Activated CD8-positive, alpha-beta T cell treated with anti-CD3 and anti-CD28 coated beads, Interleukin-2, amount 10 ng/mL, durations not matched to agents 7 days and 5 days (primary cell): ENCODE measurements at places on chromosomes 4 and X. TPM values are rescaled to one million over a fixed set of nuclear protein-coding genes. Genes with fewer than 3 reads are reported as not detected.

The NHS gene
- 0.81 TPM for total RNA-seq

The CSAG3 gene
- not detected for total RNA-seq

The ADH7 gene
- total RNA-seq = not detected

The LNX1 gene
- not detected for total RNA-seq

The DUSP21 gene
- total RNA-seq = not detected

The BEX1 gene
- not detected for total RNA-seq

The NPNT gene
- total RNA-seq = not detected

- no peaks in the 10 kb centered on the region for H3K4me1 ChIP-seq
- no peak overlapping the region for H3K27ac ChIP-seq
- no peak overlapping the region for H3K4me3 ChIP-seq
- H3K36me3 ChIP-seq = no peaks in the 10 kb centered on the region
- H3K27me3 ChIP-seq = no peaks in the 10 kb centered on the region
These were observed 70.2 kb downstream of the CXXC4 start for GRCh38 chr4:104424475-104424941.

GRCh38 chr4:3189459-3189858, 59.5 kb upstream of the MSANTD1 start:
- H3K4me3 ChIP-seq = no peak overlapping the region
- H3K27me3 ChIP-seq = no peaks in the 10 kb centered on the region
- peaks cover 28% of the 10 kb centered on the region for H3K4me1 ChIP-seq
- no peak for DNase-seq

- no peaks in the 10 kb centered on the region for H3K36me3 ChIP-seq
- no peak overlapping the region for H3K27ac ChIP-seq
- H3K27me3 ChIP-seq = peaks cover 7% of the 10 kb centered on the region
- H3K4me1 ChIP-seq = no peaks in the 10 kb centered on the region
- no peak for DNase-seq
These were observed 49.2 kb upstream of the MND1 start for GRCh38 chr4:153295131-153295755.

DNA sequence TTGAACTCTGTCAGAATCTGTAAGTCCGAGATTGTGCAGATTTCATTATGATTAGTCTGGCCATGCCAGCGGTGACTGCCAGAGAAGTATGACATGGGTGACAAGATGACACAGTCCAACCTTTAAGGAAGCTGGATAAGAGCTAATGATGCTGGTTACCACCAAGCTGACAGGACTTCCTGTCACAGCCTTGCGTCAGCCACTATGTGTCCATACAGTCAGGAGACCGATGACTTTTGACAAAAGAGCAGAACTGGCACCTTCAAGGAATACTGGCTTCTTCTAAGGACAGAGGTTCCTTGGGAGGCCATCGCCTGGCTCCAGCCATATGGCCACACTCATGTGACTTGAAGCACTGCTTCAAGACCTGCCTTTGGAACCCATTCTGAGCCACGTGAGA, 67.2 kb upstream of the TFDP3 start:
- H3K4me1 ChIP-seq = no peaks in the 10 kb centered on the region
- H3K27ac ChIP-seq = no peak overlapping the region
- H3K36me3 ChIP-seq = no peaks in the 10 kb centered on the region

DNA sequence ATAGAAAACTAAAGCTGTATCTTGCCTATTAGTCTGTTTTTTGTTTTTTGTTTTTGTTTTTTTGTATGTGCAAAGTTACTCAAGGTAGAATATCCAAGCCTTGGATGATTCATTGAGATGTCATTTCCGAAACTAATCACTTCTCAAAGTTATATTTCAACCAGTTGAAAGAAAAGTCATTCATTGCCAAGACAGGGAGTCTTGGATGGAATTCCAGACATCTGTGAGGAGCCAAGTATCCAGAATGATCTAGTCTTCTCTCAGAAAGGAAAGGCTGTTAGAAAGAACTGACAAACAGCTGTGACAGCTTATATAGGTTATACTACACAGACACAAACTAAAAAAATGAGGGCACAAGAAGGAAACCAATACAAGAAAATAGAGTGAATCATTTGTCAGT, 141.1 kb upstream of the NDST3 start:
- no peaks in the 10 kb centered on the region for H3K36me3 ChIP-seq
- no peak for DNase-seq
- H3K27me3 ChIP-seq = no peaks in the 10 kb centered on the region
- H3K27ac ChIP-seq = no peak overlapping the region
- H3K4me3 ChIP-seq = no peak overlapping the region
- no peaks in the 10 kb centered on the region for H3K4me1 ChIP-seq

DNA sequence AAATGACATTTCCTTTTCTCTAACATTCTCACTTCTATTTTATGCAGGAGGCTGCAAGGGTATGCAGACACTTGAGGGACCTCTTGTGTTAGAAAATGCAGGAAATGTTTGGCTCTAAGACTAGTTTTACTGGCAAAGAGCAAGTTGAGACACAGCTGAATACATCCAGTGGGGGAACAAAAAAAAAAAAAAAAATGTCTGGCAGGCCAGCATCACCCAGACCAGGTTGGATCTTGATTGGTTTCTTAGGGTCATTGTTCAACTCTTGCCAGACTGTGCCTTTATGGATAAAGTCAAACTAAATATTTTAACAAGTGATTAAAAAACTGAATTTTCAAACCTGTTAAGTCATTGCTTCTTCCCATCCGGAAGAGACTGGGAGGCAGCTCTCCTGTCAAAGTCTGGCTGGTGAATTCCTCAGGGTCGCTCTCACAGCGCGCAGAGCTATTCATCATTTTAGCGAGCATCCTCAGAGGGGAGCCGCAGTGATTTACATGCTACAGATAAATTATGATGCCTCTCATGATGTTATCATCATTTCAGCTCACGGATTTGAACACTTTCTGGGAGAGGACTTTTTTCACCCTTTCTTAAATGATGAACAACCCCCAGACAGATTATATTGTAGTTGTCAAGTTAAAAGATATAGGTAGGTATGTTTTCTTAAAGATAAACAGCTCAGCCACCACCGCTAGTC, 23.6 kb upstream of the PACRGL start:
- no peak overlapping the region for H3K4me3 ChIP-seq
- no peaks in the 10 kb centered on the region for H3K36me3 ChIP-seq
- no peaks in the 10 kb centered on the region for H3K4me1 ChIP-seq
- DNase-seq = no peak

GRCh38 chrX:357035-357692, 29.5 kb downstream of the PPP2R3B start:
- DNase-seq = no peak
- H3K27me3 ChIP-seq = no peaks in the 10 kb centered on the region
- H3K4me3 ChIP-seq = peak overlapping the region; percentile 37
- H3K36me3 ChIP-seq = peaks cover 65% of the 10 kb centered on the region
- H3K27ac ChIP-seq = peak overlapping the region; percentile 89

DNA sequence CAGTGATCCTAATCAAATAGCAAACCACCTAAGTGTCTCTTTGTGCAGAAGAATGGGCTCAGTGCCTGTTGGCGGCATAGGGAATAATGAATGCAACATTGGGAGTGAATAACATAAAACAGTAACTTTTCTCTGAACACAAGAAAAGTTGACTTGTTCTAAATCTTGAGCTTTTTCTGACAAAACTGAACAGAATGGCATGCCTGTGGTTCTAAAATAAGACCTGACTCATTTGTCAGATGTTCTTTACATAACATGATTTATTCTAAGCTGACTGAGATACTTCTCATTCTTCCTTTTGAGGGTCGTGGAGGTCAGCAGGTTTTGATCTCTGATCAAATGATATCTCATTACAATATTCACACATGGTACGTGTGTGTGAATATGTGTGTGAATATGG, 165.4 kb upstream of the WDR1 start:
- H3K4me3 ChIP-seq = no peak overlapping the region
- no peaks in the 10 kb centered on the region for H3K4me1 ChIP-seq
- no peak overlapping the region for H3K27ac ChIP-seq
- peaks cover under 1% of the 10 kb centered on the region for H3K27me3 ChIP-seq

GRCh38 chrX:88612870-88613329, 134.1 kb upstream of the CPXCR1 start:
- H3K36me3 ChIP-seq = no peaks in the 10 kb centered on the region
- no peak overlapping the region for H3K27ac ChIP-seq
- H3K27me3 ChIP-seq = no peaks in the 10 kb centered on the region
- no peak overlapping the region for H3K4me3 ChIP-seq
- H3K4me1 ChIP-seq = no peaks in the 10 kb centered on the region

DNA sequence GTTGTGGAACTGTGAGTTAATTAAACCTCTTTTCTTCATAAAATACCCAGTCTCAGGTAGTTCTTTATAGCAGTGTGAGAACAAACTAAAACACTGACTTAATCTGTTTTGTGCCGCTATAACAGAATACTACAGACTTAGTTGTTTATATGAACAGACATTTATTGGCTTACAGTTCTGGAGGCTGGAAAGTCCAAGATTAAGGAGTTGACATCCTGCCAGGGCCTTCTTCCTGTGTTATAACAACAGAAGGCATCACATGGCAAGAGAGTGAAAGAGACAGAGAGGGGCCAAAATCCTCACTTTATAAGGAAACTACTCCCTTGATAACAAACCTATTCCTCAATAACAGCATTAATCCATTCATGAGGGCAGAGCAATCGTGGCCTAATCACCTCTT, 42.5 kb upstream of the KCNIP4 start:
- no peak overlapping the region for H3K4me3 ChIP-seq
- H3K4me1 ChIP-seq = no peaks in the 10 kb centered on the region
- no peak for DNase-seq
- no peak overlapping the region for H3K27ac ChIP-seq
- no peaks in the 10 kb centered on the region for H3K36me3 ChIP-seq

GRCh38 chr4:20723463-20723862, 23.2 kb downstream of the PACRGL start:
- no peaks in the 10 kb centered on the region for H3K27me3 ChIP-seq
- H3K4me3 ChIP-seq = no peak overlapping the region
- H3K4me1 ChIP-seq = no peaks in the 10 kb centered on the region
- H3K27ac ChIP-seq = no peak overlapping the region
- DNase-seq = no peak
- H3K36me3 ChIP-seq = peaks cover 55% of the 10 kb centered on the region

GRCh38 chrX:39550795-39551361, 546.9 kb downstream of the BCOR start:
- H3K27ac ChIP-seq = no peak overlapping the region
- no peak for DNase-seq
- H3K36me3 ChIP-seq = no peaks in the 10 kb centered on the region
- no peak overlapping the region for H3K4me3 ChIP-seq

- H3K36me3 ChIP-seq = no peaks in the 10 kb centered on the region
- no peaks in the 10 kb centered on the region for H3K4me1 ChIP-seq
- no peak for DNase-seq
- no peak overlapping the region for H3K27ac ChIP-seq
- H3K27me3 ChIP-seq = no peaks in the 10 kb centered on the region
These were observed 631.0 kb upstream of the SPANXN1 start for GRCh38 chrX:144616317-144616716.

GRCh38 chr4:40870150-40870549, 120.4 kb downstream of the NSUN7 start:
- H3K4me3 ChIP-seq = no peak overlapping the region
- peaks cover 25% of the 10 kb centered on the region for H3K27me3 ChIP-seq
- no peaks in the 10 kb centered on the region for H3K36me3 ChIP-seq
- DNase-seq = no peak
- no peak overlapping the region for H3K27ac ChIP-seq
- no peaks in the 10 kb centered on the region for H3K4me1 ChIP-seq

- H3K27ac ChIP-seq = no peak overlapping the region
- H3K36me3 ChIP-seq = no peaks in the 10 kb centered on the region
- peaks cover 5% of the 10 kb centered on the region for H3K27me3 ChIP-seq
These were observed 101.9 kb downstream of the FAM53A start for GRCh38 chr4:1582227-1582626.

DNA sequence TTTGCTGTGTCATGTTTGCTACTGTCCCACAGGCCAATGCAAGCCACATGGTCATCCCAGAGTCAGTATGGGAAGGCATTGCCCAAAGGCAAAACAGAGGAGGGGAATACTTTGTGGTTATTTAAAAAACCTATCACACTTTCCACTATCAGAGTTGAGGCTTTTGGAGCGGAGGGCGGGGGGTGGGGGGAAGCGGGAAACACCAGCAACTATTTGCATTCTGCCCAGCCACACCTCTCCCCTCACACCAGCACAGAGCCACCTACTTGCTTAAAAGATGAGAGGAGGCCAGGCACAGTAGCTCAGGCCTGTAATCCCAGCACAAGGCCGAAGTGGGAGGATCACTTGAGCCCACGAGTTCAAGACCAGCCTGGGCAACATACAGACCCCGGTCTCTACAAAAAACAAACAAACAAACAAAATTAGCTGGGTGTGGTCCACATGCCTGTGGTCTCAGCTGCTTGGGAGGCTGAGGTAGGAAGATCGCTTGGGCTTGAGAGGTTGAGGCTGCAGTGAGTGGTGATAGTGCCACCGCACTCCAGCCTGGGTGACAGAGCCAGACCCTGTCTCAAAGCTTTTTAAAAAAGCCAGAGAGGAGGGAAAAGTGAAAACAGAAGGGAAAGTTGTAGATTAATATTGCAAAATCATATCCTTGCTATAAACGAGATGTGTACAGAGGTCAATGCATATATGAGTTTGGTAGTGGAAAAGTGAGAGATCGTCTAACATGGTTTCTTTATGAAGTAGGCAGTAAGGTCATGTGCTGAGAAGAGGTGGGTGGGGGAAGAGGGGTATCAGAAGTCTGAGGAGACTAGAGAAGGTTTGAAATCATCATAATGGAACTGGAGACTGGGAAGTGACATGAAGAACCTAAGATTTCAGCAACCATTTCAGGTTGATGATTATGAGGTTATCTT, 1.9 kb upstream of the CHST7 start:
- peak overlapping the region; percentile 79 for H3K4me3 ChIP-seq
- DNase-seq = no peak
- peaks cover 27% of the 10 kb centered on the region for H3K4me1 ChIP-seq
- peaks cover 5% of the 10 kb centered on the region for H3K36me3 ChIP-seq
- no peaks in the 10 kb centered on the region for H3K27me3 ChIP-seq
- peak overlapping the region; percentile 89 for H3K27ac ChIP-seq

GRCh38 chr4:41185614-41186592, 28.4 kb downstream of the APBB2 start:
- H3K27me3 ChIP-seq = no peaks in the 10 kb centered on the region
- no peak for DNase-seq
- H3K4me1 ChIP-seq = no peaks in the 10 kb centered on the region
- H3K4me3 ChIP-seq = no peak overlapping the region
- H3K36me3 ChIP-seq = no peaks in the 10 kb centered on the region

DNA sequence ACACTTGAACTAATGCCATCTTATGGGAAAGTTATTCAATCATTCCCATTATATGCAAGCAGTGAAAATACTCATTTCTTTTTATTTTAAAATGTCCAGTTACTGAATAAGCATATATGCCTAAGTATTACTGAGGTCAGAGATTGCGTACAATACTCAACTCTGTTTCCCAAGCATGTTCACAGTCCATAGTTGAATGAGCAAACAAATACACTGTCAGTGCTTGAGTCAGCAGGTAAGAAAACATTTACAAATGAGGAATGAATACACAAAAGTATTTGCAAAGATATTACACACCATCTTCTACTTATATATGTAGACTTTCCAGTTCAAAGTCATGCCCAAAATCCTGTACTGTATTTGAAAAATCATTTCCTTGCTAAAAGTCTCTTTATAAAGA, 74.1 kb downstream of the TSPAN5 start:
- peaks cover 7% of the 10 kb centered on the region for H3K4me1 ChIP-seq
- H3K4me3 ChIP-seq = no peak overlapping the region
- no peaks in the 10 kb centered on the region for H3K27me3 ChIP-seq
- no peak overlapping the region for H3K27ac ChIP-seq
- DNase-seq = no peak

GRCh38 chrX:37347420-37347819, 1.7 kb upstream of the PRRG1 start:
- no peak overlapping the region for H3K4me3 ChIP-seq
- H3K27me3 ChIP-seq = peaks cover 17% of the 10 kb centered on the region
- DNase-seq = no peak
- no peaks in the 10 kb centered on the region for H3K36me3 ChIP-seq
- peaks cover 2% of the 10 kb centered on the region for H3K4me1 ChIP-seq
